ENCODE measurements at places on chromosomes 7 and 10.

DNA sequence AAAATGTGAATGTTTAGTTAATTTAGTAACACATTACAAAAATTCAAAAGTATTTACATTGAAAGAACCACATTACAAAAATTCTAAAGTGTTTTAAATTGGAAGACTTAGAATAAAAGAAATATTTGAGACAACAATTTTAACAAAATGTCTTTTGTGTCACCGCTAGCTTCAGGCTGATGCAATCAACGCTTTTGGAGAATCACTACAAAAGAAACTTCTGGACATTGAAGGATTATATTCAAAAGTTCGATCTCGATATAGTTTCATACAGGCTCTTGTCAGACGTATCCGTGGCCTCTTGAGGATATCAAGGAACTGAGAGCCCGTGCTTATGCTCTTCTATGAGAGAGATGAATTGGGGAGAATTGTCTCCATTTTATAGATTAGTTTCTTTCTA is 14.1 kb upstream of the STMP1 start:
- DNase-seq, result no peak

- DNase-seq, result no peak
These were observed 17.2 kb downstream of the CEP41 start for GRCh38 chr7:130423501-130424037.

DNA sequence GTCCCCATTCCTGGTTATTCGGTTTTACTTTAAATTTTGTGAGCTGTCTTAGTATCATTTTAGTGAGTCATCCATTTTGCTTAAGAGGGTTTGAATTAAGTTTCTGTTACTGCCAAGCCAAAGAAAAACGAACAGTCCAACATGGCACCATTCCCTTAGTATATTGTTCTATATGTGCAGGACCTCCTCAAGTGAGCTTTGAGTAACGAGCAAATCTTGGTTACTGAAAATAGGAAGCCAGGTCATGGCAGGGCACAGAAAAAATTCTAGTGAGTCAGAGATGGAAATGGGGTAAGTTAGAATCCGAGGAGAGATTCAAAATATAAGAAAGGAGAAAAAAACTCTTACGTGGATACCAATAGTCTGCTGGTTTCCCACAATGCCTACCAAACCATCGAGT is 292.9 kb downstream of the BAMBI start:
- no peak for DNase-seq

GRCh38 chr7:67989142-67989541 is 992.5 kb downstream of the TYW1 start:
- no peak for DNase-seq

DNA sequence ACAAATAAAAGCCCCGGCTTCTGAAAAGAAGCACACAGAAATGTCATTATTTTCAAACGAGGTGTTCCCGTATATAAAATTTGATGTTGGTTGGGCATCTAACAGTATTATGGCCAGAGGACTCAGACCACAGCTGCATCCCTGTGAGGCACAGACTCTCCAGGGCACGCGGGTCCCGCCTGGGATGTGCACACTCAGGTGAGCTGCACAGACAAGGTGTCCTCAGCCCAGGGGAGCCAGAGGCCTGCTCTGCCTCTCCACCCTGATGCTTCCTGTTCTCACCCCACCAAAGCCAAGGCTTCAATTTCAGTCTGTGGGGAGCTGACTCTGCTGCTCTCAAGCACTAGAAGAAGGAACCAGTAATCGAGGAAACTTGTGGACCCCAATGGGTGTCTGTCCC is 1.7 kb upstream of the CYP2E1 start:
- no peak for DNase-seq

DNA sequence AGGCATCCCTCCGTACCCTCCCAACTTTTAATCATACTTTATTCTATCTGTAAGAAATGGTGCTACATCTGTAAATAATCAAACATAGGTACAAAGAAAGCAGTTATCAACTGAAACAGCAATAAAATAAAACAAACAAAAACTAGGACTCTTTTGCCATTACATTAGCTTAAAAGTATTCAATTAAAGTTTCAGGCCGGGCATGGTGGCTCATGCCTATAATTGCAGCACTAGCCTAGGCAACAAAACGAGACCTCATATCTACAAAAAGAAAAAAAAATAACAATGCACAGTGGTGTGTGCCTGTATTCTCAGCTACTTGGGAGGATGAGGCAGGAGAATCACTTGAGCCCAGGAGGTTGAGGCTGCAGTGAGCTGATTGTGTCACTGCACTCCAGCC is 161.9 kb downstream of the SGMS1 start:
- no peak for DNase-seq

- no peak for DNase-seq
These were observed 255.7 kb downstream of the TNS3 start for GRCh38 chr7:47326220-47326619.

DNA sequence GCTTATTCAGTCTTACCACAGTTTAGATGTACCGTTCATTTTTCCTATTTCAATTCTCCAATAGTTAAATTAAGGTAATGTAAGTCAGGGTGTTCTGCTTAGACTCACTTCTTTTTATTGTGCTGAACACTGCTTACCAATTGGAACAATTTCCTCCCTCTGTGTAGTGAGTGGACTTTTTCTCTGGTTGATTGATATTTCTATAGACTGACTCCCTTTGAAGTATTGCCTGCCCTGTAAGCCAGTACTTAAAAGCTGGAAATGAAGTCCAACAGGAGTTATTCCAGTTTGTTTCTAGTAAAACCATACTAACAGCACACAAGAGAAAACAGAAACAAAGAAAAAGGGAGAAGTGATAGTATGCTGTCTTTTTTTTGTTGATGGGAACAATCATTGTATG is 1674.9 kb downstream of the REEP3 start:
- DNase-seq, result no peak

DNA sequence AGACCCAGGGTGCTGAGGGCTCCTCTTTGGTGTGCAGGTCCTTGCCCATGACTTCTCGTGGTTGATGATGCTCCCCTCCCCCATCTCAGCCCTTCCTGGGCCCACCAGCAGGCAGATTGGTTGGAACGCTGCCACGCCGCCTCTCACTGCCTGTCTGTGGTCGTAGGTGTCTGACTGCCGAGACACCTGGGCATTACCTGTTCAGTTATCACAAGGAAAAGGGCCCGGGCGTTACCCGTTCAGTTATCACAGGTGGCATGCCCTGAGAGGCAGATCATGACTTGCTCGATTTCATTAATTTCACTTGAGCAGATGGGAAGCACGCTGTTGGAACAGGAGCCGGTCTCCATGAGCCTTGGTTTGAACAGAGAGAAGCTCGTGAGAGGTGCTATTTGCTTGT is 42.5 kb downstream of the TACR2 start:
- DNase-seq, result no peak

DNA sequence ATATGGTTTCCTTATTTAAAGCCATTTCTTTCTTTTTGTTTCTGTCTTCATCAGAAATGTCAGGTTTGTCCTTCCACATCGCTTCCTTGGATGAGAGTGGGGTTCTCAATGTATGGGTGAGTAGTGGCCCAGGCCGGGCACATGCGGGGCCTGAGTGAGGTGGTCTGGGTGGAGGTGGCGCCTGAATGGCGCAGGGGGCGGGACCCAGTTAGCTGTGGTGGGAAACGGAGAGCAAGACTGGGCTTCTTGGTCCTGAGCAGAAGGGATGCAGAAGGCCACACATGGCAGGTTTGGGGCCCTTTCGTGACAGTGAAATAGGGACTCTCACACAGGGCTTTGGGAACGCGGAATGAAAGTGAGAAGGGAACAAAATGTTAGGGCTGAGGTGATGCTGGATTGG is 70.0 kb downstream of the DYNC2I1 start:
- no peak for DNase-seq

- no peak for DNase-seq
These were observed 47.4 kb downstream of the NRAP start for GRCh38 chr10:113616244-113617074.

- DNase-seq, result peak; percentile 14
These were observed 44.2 kb downstream of the FEZF1 start for GRCh38 chr7:122260336-122260735.

DNA sequence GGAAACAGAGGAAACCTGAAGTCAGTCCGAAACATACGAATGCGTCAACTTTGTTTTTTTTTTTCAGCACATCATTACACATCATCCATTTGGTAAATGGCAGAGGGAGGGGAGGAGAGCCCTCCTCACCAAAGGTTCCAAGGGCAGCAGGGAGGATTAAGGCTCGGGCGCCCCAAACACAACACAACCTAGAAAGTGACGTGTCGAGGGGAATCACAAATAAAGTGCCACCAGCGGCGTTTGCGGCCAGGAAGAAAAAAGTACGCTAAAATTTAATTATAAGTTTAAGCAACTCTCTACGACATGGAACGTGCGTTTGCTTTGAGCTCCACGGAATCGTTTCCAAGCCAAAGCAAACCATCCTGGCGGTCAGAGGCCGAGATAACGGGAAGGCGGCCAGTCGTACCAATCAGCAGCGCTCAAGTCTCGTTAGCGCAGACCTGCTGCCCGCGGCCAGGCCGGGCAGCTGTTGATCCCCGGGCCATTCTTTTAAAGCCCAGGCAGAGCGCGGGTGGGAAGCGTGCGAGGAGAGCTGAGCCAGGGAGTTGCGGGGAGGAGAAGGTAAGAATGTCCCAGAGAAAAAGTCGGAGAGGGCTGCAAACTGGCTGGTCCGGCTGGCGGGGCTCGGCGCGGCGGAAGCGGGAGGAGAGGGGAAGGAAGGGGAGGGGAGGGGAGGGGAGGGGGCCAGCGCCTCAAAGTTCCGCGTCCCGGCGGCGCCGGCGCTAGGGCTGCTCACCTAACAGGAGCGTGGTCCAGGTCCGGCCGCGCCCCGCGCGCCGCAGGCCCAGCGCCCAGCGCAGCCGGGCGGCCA is 719 bp downstream of the DPY19L1 start:
- DNase-seq, result no peak

- DNase-seq, result no peak
These were observed 1060.6 kb upstream of the AUTS2 start for GRCh38 chr7:68537774-68538071.

- no peak for DNase-seq
These were observed 220.2 kb downstream of the DGKI start for GRCh38 chr7:137626469-137627067.

DNA sequence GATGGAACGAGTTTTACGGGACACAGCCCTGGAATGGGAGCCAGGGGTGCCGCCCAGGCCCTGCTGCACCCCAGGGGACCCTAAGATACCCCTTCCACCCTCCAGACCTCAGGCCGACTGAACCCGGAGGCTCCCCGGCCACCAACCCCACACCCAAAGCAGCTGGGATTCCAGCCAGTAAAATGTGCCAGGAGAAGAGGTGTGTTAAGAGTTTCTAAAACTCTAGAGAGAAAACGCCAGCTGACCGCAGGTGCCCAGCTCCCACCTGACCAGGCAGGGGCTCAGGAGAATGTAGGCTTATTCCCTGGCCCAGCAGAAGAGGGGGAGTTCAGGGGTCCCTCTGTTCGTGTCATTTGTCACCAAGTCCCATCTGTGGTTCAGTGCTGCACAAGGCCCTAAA is 17.5 kb downstream of the NUDT1 start:
- DNase-seq, result no peak
